Vagina (tissue), 2 donors: ENCODE measurements at places on chromosomes 2 and 18. TPM values are rescaled to one million over a fixed set of nuclear protein-coding genes. Genes with fewer than 3 reads are reported as not detected.
A peak's percentile ranks its signal among the peaks of the same experiment; 100 is the strongest.

DNA sequence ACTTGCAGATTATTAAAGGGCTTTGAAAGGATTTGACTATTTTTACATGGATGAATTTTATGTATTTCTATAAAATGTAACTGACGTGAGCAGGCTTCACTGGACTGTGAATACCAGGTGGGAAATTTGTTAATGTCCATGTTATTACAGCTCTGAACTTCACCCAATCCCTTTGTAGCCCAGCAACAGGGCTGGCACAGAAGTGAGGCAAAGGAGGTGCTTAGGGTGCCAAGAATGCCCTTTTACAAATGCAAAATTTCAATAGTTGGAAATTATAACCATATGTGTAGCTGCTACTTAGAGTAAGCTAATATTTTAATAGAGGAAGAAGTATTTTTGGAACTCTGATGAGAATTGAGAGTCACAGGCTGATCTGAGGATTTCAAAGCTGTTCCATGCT, 53.7 kb upstream of the FAM98A start:
- no peaks in the 10 kb centered on the region for H3K27me3 ChIP-seq
- no peaks in the 10 kb centered on the region for H3K36me3 ChIP-seq
- H3K4me1 ChIP-seq = no peaks in the 10 kb centered on the region
- H3K4me3 ChIP-seq = no peak overlapping the region

DNA sequence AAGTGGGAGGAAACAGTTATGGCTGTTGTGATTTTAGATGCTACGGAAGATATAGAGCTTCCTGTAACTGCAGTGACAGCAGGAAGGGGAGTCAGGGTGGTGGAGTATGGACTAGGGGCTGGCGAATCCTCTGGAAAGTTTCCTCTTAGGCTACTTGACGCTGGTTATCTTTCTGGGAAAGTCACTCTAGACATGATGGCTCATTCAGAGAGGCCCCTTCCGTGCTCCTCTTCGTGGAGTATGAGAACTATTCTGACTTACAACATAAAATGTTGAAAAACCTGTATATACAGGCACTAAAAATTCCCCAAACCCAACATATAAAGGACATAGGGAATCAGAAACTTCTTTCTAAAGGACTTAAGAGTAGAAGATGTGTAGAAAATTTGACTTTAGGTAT, 78.8 kb downstream of the C18orf54 start:
- H3K4me3 ChIP-seq = no peak overlapping the region
- no peak for DNase-seq
- H3K36me3 ChIP-seq = no peaks in the 10 kb centered on the region

GRCh38 chr18:48832938-48833700, 117.6 kb downstream of the SMAD7 start:
- no peaks in the 10 kb centered on the region for H3K36me3 ChIP-seq
- no peak overlapping the region for H3K4me3 ChIP-seq

DNA sequence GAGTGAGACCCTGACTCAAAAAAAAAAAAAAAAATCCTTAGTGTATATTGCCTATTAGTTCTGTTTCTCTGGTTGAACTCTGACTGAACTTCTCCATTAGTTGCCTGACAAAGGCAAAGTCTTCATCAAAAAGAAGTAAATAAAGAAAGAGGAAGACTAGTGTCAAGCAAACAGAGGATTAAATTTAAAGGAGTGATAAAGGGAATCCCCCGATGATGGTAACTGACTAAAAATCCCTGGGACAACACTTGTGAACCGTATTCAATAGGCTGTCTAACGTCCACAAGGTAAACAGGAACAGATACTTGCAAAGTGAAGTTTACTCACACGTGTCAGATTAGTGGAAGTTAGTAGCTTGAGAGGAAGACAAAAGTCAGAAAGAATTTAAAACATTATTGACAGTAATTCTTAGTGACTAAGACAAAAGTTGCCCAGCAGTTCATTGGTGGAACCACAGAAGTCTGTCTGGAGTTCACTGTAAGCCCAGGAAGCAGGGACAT, 26.2 kb upstream of the SPOPL start:
- H3K27me3 ChIP-seq = no peaks in the 10 kb centered on the region
- no peak overlapping the region for H3K4me3 ChIP-seq
- DNase-seq = no peak

- DNase-seq = no peak
- no peaks in the 10 kb centered on the region for H3K4me1 ChIP-seq
- no peak overlapping the region for H3K27ac ChIP-seq
- no peaks in the 10 kb centered on the region for H3K27me3 ChIP-seq
- no peak overlapping the region for H3K4me3 ChIP-seq
These were observed 283.3 kb downstream of the NRXN1 start for GRCh38 chr2:50748671-50749070.

GRCh38 chr2:44100351-44100750, 68.3 kb upstream of the PPM1B start:
- H3K4me3 ChIP-seq = no peak overlapping the region
- H3K36me3 ChIP-seq = no peaks in the 10 kb centered on the region
- H3K4me1 ChIP-seq = peaks cover 21% of the 10 kb centered on the region
- H3K27ac ChIP-seq = peak overlapping the region; percentile 64

GRCh38 chr18:57210107-57210715, 63.3 kb downstream of the BOD1L2 start:
- no peaks in the 10 kb centered on the region for H3K4me1 ChIP-seq
- no peak for DNase-seq
- H3K27me3 ChIP-seq = no peaks in the 10 kb centered on the region
- H3K36me3 ChIP-seq = no peaks in the 10 kb centered on the region
- no peak overlapping the region for H3K4me3 ChIP-seq

DNA sequence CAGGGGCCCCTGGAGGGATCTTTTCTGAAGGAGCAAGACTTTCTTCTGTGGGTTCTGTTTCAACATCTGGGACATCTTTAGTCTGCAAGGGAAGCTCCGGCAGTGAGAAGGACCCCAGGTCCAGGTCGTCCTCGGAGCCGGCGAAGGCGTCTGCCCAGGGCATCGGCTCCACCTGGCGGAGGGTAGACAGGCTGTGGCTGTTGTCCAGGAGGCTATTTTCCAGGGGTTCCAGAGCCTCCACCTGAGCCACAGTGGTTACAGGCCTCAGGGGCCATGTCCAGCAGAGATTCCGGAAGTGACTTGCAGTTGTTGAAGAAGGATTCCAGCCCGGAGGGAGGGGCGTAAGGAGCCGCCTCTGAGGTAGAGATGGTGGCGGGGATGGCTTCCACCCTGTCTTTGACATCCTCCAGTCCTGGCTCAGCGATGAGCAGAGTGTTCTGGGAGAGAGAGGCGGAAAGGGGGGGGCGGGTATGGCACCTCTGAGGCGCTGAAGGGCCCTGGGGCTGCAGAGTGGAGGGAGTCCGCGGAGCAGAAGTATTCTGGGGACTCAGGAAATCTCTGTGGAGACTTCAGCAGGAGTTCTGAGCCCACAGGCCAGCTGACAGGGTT, 891.3 kb upstream of the LRRTM1 start:
- H3K4me3 ChIP-seq = no peak overlapping the region
- no peak overlapping the region for H3K27ac ChIP-seq
- no peaks in the 10 kb centered on the region for H3K27me3 ChIP-seq
- no peaks in the 10 kb centered on the region for H3K4me1 ChIP-seq
- no peak for DNase-seq

DNA sequence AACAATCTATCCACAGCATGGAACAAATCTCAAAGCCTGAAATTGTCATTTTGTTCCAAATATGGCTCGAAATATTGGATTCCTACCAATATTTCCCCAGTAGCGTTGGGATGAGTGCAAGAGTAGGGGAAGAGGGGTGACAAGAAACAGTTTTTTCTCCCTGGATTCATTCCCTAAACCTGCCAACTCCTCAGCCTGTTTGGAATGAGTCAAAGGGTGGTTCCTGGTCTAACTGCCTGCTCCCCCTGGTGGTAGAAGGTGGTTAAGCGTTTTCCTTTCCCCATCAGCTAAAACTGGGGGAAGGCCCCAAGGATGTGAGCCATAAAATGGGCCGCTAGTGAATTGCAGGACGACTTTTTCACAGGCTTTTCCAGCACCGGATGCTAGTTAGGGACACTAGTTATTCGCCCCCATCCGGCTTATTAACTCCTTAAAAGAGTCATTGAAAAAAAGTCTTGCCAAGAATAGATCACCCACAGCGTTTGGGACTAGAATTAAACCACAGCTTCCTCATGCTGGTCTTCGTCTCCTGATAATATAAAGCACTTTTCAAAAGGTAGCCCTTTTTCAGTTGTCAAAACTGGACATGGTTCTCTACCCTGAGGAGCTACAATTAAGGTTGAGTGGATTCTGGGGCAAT, 72.5 kb downstream of the DHRS9 start:
- no peak overlapping the region for H3K27ac ChIP-seq
- DNase-seq = no peak
- H3K4me3 ChIP-seq = no peak overlapping the region
- no peaks in the 10 kb centered on the region for H3K4me1 ChIP-seq
- H3K27me3 ChIP-seq = no peaks in the 10 kb centered on the region
- no peaks in the 10 kb centered on the region for H3K36me3 ChIP-seq

GRCh38 chr2:8133913-8134472, 547.9 kb upstream of the ID2 start:
- no peaks in the 10 kb centered on the region for H3K27me3 ChIP-seq
- H3K27ac ChIP-seq = peak overlapping the region; percentile 73
- H3K36me3 ChIP-seq = no peaks in the 10 kb centered on the region
- no peak overlapping the region for H3K4me3 ChIP-seq

DNA sequence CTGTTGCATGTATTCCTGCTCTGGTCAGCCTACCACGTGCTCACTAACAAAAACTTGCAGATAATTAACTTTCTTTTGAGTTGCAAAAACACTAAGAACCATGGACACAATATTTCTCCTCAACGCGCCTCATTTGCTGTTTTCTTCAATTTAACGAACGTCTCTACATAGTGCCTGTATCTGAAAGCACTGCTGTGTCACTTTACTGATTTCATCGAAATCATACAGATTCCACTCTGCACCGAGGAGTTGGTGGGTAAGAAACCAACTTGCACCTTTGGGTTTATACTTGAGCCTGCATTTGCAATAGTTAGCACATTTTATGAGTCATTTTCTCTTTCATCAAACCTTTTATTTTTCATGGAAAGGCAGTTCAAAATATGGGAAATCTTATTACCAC, 145.8 kb downstream of the DCDC2C start:
- no peaks in the 10 kb centered on the region for H3K27me3 ChIP-seq
- no peaks in the 10 kb centered on the region for H3K4me1 ChIP-seq
- H3K4me3 ChIP-seq = no peak overlapping the region
- no peaks in the 10 kb centered on the region for H3K36me3 ChIP-seq
- DNase-seq = no peak

GRCh38 chr2:151775057-151775740, 40.9 kb upstream of the NEB start:
- peaks cover 10% of the 10 kb centered on the region for H3K4me1 ChIP-seq
- no peaks in the 10 kb centered on the region for H3K27me3 ChIP-seq
- no peak overlapping the region for H3K4me3 ChIP-seq
- no peak overlapping the region for H3K27ac ChIP-seq

- H3K36me3 ChIP-seq = no peaks in the 10 kb centered on the region
- DNase-seq = no peak
- H3K4me1 ChIP-seq = no peaks in the 10 kb centered on the region
- no peaks in the 10 kb centered on the region for H3K27me3 ChIP-seq
- H3K4me3 ChIP-seq = no peak overlapping the region
These were observed 56.0 kb upstream of the RPL31 start for GRCh38 chr2:100945930-100946607.

DNA sequence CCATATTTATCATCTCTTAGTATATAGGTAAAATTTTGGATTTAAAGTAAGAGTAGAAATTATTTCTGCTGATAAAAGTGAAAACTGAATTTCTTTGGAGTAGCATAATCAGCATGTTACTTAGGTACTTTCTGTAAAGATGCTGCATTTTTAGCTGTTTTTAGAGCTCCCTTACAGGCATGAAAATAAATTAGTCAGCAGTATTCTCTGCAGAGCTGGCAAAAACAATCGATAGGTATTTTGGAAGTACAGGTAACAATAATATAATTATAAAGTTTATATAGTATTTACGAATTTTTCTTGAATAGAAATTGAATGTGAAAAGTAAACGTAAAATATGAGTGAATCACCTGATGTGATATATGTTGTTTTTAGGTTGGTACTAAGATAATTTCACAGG, 83.3 kb downstream of the MIB1 start:
- no peak overlapping the region for H3K27ac ChIP-seq
- H3K4me1 ChIP-seq = peaks cover 5% of the 10 kb centered on the region
- H3K4me3 ChIP-seq = no peak overlapping the region
- H3K27me3 ChIP-seq = no peaks in the 10 kb centered on the region
- H3K36me3 ChIP-seq = no peaks in the 10 kb centered on the region

GRCh38 chr2:112204411-112204810, 50.4 kb downstream of the ZC3H8 start:
- H3K36me3 ChIP-seq = no peaks in the 10 kb centered on the region
- H3K27me3 ChIP-seq = no peaks in the 10 kb centered on the region
- no peaks in the 10 kb centered on the region for H3K4me1 ChIP-seq
- no peak for DNase-seq
- H3K4me3 ChIP-seq = no peak overlapping the region
- H3K27ac ChIP-seq = no peak overlapping the region

- no peaks in the 10 kb centered on the region for H3K27me3 ChIP-seq
- no peaks in the 10 kb centered on the region for H3K36me3 ChIP-seq
- no peak overlapping the region for H3K27ac ChIP-seq
- no peak overlapping the region for H3K4me3 ChIP-seq
- DNase-seq = no peak
These were observed 51.3 kb downstream of the TMEM163 start for GRCh38 chr2:134667541-134667940.

DNA sequence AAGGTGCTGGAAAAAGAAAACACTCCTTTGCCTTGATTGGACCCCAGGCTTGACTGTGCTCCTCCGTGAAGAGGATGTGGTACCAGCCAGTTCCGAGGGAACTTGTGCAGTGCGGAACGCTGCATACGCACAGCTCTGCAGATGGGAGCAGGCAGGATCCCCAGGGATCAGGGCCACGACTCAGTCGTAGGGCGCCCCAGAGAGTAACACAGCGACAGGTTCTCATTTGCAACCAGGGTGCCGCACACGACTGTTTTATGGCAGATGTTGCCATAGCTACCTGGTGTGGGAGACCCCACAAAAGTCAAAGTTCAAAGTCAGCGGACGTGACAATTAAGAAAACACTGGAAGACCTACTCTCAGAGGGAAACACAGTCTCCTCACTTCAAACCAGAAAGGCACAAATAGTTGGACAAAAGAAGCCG, 779 bp downstream of the MALL start:
- peaks cover 32% of the 10 kb centered on the region for H3K4me1 ChIP-seq
- peak overlapping the region; percentile 33 for H3K4me3 ChIP-seq

DNA sequence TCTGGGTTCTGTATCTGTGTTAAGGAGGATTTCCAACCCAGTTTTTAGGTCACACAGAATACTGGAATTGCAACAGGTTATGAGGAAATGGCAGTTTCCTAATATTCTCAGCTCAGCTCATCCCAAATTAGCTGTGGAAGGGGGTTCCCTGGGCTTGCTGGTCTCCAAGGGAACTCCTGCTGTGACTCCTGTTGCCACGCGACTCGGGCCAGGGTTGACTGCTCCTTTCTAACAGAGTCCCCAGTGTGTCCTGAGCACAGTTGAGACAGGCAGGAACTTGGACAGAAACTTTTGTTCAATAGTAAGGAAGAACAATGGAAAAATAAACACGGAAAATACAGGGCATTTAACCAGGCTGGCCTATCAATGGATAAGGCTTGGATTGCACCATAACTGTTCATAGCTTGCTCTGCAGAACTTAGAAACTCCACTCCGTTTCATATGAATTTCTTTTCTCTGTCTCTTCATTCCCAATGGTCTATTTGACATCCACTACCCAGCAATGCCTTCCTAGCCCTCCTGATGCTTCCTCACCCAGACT, 3.8 kb upstream of the ROCK2 start:
- H3K27ac ChIP-seq = no peak overlapping the region
- no peaks in the 10 kb centered on the region for H3K36me3 ChIP-seq
- DNase-seq = no peak

SPDYA gene
- 5.2 TPM for total RNA-seq

NEB gene
- total RNA-seq = 0.98 TPM

TNFAIP6 gene
- 2.0 TPM for total RNA-seq

SIX3 gene
- total RNA-seq = not detected

PROM2 gene
- 70.5 TPM for total RNA-seq

CD8B gene
- total RNA-seq = 10.6 TPM

SPAST gene
- 20.6 TPM for total RNA-seq

IL36RN gene
- 0.25 TPM for total RNA-seq

WBP1 gene
- total RNA-seq = 63.1 TPM

RIT2 gene
- total RNA-seq = not detected
